ENCODE measurements at places on chromosomes 11 and 22.
A peak's percentile ranks its signal among the peaks of the same experiment; 100 is the strongest.

DNA sequence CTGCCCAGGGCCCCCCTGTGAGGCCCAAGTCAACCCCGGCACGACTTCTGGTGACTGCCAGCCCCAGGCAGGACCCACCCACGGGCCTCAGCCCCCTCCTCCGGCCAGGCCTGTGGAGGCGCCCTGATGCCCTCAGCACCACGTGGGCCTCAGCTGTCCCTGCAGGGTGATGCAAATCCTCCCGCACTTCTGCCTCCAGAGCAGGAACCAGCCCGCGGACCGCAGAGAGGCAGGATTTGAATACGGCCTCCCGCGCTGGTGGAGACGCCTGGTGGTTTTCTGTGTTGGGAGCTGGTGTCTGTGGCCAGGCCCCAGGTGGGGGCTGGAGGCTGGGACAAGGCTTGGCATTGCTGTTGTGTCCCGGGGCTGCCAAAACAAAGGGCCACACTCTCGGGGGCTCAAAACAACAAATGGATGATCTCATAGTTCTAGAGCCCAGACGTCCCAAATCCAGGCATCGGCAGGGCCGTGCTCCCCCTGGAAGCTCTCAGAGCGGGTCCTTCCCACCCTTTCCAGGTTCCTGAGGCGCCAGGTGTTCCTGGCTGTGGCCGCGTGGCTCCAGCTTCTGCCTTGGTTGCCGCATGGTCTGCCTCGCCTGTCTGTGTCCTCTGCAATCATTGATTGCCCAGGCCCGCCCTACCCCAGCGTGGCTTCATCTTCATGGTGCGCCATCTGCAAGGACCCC is 19.4 kb downstream of the TRPM5 start:
- no peak for DNase-seq

DNA sequence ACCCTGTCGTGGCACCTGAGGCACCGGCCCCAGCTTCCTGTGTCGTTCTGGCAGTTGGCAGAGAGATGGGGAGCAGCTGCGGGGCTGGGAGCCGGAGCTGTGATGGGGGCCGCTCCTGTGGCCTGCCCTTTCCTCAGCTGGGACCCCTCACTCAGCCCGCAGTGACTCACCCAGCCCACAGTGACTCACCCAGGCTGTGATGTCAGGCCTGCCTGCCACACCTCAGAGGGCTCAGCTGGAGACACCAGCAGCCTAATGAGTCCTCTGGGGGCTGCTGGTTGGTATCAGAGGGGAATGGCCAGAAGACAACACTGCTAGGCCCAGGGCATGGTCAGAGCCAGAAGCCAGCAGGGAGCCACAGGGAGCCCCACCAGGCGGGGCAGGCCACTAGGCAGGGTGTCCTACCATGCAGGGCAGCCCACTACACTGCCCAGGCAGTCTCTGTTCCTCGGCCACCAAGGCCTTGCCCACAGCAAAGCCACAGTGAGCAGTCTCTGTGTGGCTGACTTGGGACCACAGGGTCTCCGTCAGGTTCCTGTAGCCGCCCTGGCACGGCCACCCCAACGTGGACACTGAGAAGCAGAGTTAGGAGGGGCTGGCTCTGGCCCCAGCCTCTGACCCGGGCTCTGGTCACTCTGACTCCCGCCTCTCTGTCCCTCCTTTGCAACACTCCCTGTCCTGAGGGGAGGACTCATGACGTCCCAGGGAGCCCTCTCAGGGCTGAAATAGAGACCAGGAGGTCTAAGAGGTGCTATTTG is 4.2 kb upstream of the FXYD2 start:
- peak; percentile 62 for DNase-seq

DNA sequence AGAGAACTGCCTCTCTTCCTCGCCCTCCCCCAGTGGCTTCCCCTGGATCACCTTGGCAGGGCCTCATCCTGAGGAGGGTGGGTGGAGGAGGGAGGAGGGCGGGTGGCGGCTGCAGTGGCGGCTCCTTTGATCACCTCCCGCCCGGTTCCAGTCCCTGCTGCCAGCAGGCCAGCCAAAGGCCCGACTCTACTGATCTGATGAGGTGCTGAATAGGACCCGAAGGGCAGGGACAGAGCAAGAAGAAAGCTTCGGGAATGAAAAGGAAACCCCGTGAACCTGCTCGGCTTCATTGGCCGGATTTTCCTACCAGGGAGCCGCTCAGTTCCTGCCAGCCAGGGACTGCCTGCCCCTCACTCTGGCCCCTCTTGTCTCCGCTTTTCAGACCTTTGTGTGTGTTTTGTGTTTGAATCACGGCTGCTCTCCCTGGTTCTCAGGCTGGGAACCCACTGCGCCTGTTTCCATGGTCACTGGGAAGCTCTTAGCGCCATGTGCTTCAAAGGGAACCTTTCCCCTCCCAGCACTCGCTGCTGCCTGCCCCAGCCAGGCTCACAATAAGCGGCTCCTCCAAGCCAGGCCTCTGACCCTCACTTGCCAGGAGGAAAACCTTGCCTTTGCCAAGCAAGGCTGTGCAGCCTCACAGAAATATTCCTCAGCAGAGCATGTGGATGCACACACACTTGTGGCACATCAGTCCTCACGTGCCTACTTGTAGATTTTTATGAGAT is 56.8 kb downstream of the C22orf31 start:
- DNase-seq: peak; percentile 43

DNA sequence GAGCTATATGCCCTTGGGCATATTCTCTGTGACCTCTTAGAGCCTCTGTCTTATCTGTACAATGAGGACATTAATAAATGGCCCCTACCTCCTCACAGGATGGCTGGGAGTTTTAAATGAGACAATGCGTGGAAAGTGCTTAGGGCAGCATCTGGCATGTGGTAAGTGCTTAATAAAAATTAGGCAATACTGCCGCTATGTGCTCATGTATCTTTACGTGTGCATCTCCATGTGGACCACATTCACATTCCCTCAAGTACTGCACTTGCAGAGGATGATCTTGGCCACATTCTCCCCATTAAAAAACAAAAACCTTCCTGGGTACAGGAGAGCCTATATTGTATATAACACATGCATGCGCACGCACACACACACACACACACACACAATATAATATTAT is 19.1 kb upstream of the BSX start:
- no peak for DNase-seq

DNA sequence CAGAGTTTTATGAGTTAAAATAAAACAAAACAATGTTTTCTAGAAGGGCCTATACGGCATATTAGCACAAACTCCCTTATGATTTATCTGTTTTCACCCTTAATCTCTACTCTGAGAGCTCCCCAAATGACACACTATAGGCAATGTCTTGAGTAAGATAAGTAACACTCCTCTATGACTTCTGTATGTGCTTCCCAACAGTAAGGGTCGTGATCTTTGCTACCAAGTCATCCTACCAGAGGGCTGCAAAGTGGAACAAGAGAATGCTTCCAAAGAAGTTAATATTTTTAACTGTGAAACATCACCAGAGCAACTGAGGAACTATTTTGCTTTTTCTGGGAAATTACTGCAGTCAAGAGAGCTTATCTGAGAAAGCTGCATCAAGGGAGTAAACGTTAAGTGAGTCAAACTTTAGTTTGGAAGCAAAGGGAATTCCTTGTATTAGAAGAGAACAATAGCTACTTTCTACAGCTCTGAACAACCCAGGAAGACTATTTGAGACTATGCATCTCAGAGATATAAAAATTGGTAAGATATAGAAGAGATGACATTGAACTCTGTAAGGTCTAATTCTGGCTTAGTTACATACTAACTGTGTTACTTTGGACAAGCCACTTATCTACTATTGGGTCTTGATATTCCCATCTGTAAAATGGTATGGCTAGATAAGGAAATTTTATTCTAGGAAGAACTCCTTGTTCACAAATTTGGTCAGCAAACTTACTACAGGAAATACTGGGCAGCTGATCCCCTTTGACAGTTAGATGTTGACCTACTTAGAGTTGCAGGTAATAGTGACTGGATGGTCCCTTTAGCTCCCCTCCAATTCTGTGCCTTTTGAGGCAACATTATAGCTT is 43.7 kb upstream of the CCDC34 start:
- no peak for DNase-seq

DNA sequence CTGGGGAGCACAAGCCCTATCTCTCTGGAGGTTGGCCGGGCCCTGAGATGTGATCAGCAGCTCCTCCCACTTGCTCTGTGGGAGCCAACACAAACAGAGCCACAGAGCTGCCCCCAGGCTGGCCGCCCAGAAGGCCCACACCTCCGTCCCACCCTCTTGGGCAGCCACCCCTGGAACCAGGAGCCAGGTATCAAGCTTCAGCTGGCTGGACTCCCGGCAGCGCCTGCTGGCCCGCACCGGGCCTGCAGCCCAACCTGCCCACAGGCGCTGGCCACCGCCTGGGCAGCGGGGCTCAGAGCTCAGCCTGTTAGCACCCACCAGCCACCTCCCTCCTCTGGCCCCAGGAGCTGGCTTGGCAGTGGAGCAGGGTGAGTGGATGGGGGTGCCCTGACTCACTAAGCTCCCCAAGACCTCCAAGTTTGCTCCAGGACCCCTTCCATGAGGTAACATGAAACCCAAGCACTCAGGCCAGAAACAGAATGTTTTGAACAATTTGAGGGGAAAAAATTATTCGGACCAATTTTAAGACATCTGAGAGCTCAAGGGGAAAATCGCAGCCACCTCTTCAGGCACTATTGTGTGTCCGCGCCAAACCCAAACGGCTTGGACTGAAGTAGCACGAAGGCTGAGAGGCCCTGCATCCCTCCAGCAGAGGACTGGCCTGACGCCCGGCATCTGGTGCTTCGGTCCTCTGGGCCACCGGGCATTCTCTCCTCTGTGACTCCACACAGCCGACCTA is 450.8 kb downstream of the SOX6 start:
- no peak for DNase-seq

DNA sequence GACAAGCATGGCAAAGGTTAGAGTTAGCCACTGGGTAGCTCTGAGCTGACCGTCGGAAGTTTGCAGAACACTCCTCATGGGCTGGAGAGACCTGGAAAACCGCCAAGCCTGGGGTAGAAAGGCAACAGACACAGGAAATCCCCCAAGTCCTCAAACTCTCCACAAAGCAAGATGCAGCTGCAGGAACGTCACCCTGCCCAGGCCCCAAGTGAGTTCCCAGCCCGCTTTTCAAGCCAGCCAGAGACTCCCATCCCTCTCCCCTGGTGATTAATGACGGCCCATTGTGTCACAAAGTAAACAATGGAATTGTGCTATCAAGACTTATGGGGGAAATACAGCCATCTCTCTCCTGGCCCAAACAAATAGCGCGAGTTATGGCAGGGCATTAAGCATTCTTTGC is 633.0 kb downstream of the TBC1D22A start:
- DNase-seq: no peak

- no peak for DNase-seq
These were observed 8.7 kb upstream of the GLYAT start for GRCh38 chr11:58740447-58740846.

- no peak for DNase-seq
These were observed 53.9 kb upstream of the CEP126 start for GRCh38 chr11:101860696-101861427.

- no peak for DNase-seq
These were observed 57.5 kb downstream of the ABTB2 start for GRCh38 chr11:34300026-34300925.

DNA sequence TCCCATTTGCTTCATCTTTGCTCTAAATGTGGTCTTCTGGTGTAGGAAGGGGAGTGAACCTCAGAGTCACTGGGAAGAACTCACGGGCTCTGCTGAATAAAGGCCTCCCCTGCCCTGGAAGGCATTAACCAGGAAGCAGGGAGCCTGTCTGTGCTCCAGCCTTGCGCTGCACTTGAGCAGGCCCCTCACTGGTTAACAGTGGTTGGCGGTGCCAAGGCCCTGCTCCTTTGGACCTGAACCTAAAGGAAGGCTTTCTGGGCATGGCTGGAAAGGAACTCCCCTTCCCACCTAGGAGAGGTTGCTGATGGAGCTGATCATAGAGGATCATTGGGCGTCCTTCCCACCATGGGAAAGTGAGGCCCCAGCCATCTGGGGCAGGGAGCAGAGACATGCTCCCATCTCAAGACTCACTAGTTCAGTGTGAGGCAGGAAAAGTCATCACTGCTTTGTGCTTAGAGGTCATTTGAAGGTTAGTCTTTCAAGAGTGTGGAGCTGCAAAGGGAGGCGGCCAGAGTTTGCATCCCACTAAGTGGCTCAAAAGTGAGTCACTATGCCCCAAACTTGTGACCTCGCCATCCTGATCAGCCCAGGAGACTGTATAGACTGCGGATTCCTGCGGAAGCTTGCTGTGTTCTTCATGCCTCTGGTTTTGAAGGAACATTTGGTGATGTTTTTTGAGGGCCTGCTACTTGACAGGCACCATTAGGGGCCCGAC is 50.4 kb downstream of the DBX1 start:
- no peak for DNase-seq

DNA sequence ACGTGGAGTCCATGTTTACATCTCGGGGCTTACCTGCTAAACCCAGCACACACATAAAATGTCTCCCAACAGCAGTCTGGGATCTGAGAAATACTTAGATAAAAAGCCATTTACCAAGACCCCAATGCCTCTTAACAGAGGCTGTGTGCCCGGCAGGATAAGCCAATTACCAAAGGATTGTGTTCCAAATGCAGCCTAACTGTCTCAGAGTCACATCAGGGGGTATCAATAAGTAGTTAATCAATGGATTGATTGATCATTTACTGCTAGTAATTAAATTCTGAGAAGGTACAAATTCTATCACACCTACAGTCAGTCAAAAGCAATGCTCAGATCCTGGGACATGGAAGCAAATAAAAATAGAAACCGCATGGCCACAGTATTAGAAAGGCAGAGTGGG is 125.6 kb downstream of the DSCAML1 start:
- DNase-seq: no peak

- DNase-seq: no peak
These were observed 4.0 kb downstream of the JRKL start for GRCh38 chr11:96393753-96394348.

- no peak for DNase-seq
These were observed 95.0 kb downstream of the CADM1 start for GRCh38 chr11:115409116-115409670.

GRCh38 chr11:100467821-100468508 is 219.1 kb upstream of the ARHGAP42 start:
- DNase-seq: no peak

GRCh38 chr11:46679241-46680163 is 20.9 kb downstream of the ARHGAP1 start:
- DNase-seq: peak; percentile 13

GRCh38 chr22:47196166-47196849 is 433.9 kb downstream of the TBC1D22A start:
- DNase-seq: no peak

- DNase-seq: no peak
These were observed 16.9 kb downstream of the CSF2RB start for GRCh38 chr22:36930041-36930935.

- DNase-seq: no peak
These were observed 245.8 kb downstream of the JRKL start for GRCh38 chr11:96635655-96636054.

- no peak for DNase-seq
These were observed 46.7 kb upstream of the SCUBE2 start for GRCh38 chr11:9138133-9138453.

- no peak for DNase-seq
These were observed 5.1 kb upstream of the SLC22A8 start for GRCh38 chr11:63020671-63021291.

DNA sequence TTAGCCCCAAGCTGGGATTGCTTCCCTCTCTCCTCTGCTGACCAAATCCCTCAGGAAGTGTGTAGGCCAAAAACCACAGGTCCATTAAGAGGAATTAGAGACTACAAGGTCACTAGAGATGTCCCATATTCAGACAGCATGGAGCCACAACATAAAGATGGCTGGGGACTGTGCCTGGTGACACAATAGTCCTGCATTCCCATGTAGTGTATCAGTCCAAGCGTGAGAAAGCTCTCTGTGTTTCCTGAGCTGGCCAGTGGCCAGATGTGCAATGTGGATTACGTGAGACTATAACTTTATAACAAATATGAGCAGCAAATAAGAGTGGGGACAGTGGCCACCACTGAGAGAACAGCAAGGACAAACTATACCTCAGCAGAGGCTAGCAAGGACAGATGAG is 7.6 kb upstream of the MS4A10 start:
- peak; percentile 26 for DNase-seq

All from left ventricle myocardium inferior (tissue), 1 donor.